Activated CD8-positive, alpha-beta memory T cell treated with anti-CD3 and anti-CD28 coated beads, Interleukin-2, amount 10 ng/mL, durations not matched to agents 7 days and 5 days (primary cell): ENCODE measurements at places on chromosomes 12 and 14. TPM values are rescaled to one million over a fixed set of nuclear protein-coding genes. Genes with fewer than 3 reads are reported as not detected.
A peak's percentile ranks its signal among the peaks of the same experiment; 100 is the strongest.

The ZFHX2 gene
- 2.7 TPM for total RNA-seq

GRCh38 chr12:98612696-98613334, 19.3 kb downstream of the SLC25A3 start:
- H3K4me3 ChIP-seq, result no peak overlapping the region
- peak overlapping the region; percentile 79 for H3K27ac ChIP-seq
- H3K4me1 ChIP-seq, result peaks cover 3% of the 10 kb centered on the region
- H3K36me3 ChIP-seq, result peaks cover 8% of the 10 kb centered on the region
- H3K27me3 ChIP-seq, result no peaks in the 10 kb centered on the region

- DNase-seq, result no peak
- no peak overlapping the region for H3K27ac ChIP-seq
- H3K27me3 ChIP-seq, result no peaks in the 10 kb centered on the region
- no peak overlapping the region for H3K4me3 ChIP-seq
- no peaks in the 10 kb centered on the region for H3K36me3 ChIP-seq
- peaks cover 6% of the 10 kb centered on the region for H3K4me1 ChIP-seq
Observed at GRCh38 chr12:22034709-22035506, 11.1 kb upstream of the CMAS start.

DNA sequence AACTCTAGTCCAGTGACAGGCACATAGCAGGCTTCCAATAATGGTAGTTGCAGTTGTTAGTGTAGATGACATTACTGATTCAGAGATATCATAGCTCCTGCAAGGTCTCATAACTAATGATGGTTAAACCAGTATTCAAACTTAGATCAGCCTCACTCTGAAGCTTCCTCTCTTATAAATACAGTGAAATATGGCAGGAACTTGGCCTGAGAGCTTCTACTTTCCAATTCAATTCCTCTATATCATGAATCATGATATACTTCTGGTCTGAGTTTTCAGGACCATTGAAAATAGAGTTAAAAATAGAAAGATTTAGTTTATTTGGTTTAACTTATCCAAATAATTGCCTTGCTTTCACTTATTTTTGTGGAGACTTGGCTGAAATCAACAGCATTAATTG, 167.5 kb upstream of the NOVA1 start:
- no peaks in the 10 kb centered on the region for H3K36me3 ChIP-seq
- DNase-seq, result no peak
- H3K4me1 ChIP-seq, result no peaks in the 10 kb centered on the region
- H3K27ac ChIP-seq, result no peak overlapping the region
- H3K4me3 ChIP-seq, result no peak overlapping the region
- H3K27me3 ChIP-seq, result no peaks in the 10 kb centered on the region

- no peak overlapping the region for H3K4me3 ChIP-seq
- no peak overlapping the region for H3K27ac ChIP-seq
- no peaks in the 10 kb centered on the region for H3K4me1 ChIP-seq
- DNase-seq, result no peak
Observed at GRCh38 chr12:111798182-111798581, 31.4 kb downstream of the ALDH2 start.

DNA sequence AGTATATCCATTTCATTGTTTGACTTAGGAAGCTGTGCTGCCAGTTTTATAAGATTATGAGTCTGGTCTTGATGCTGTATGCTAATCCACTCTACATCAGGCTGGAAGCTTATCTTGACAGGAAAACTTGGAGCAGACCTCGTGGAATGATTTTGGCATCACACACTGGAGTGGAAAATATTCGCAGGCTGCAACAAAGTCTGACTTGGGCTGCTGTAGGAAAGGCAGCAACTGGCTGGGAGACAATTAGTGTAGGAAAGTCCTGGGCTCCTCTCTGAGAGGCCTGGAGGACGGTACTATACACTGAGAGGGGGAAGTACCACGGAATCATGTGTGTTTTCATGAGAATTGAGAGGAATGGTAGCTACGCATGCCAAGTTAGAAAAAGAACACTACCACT, 383.7 kb downstream of the ETNK1 start:
- H3K4me1 ChIP-seq, result no peaks in the 10 kb centered on the region
- H3K36me3 ChIP-seq, result no peaks in the 10 kb centered on the region
- H3K4me3 ChIP-seq, result no peak overlapping the region
- no peak overlapping the region for H3K27ac ChIP-seq
- DNase-seq, result no peak
- no peaks in the 10 kb centered on the region for H3K27me3 ChIP-seq

- no peak overlapping the region for H3K27ac ChIP-seq
- H3K36me3 ChIP-seq, result no peaks in the 10 kb centered on the region
- no peak overlapping the region for H3K4me3 ChIP-seq
- H3K4me1 ChIP-seq, result no peaks in the 10 kb centered on the region
- H3K27me3 ChIP-seq, result no peaks in the 10 kb centered on the region
Observed at GRCh38 chr12:21884936-21885335, 56.3 kb downstream of the ABCC9 start.

GRCh38 chr12:62260733-62261683, 804 bp downstream of the USP15 start:
- no peaks in the 10 kb centered on the region for H3K27me3 ChIP-seq
- peak; percentile 86 for DNase-seq
- peaks cover 50% of the 10 kb centered on the region for H3K4me1 ChIP-seq

DNA sequence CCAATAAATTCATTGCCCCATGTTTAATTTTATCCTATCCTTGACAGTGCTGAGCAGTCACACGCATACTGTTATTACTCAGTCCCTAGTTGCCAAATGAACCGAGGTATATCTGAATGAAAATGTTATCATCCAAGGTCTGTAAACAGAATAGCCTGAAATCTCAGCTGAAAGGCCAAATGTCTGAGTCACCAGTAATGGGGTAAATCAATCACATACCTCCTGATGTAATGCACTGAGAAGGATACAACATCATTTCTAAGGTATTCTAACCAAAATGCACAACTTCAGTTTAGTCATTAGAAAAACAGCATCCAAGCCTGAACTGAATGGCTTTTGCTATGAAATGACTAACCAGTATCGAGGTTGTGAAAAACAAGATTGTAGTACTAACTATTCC, 228.6 kb downstream of the DPF3 start:
- H3K27me3 ChIP-seq, result peaks cover 16% of the 10 kb centered on the region
- no peak for DNase-seq
- H3K27ac ChIP-seq, result no peak overlapping the region
- H3K36me3 ChIP-seq, result peaks cover 14% of the 10 kb centered on the region
- no peak overlapping the region for H3K4me3 ChIP-seq

DNA sequence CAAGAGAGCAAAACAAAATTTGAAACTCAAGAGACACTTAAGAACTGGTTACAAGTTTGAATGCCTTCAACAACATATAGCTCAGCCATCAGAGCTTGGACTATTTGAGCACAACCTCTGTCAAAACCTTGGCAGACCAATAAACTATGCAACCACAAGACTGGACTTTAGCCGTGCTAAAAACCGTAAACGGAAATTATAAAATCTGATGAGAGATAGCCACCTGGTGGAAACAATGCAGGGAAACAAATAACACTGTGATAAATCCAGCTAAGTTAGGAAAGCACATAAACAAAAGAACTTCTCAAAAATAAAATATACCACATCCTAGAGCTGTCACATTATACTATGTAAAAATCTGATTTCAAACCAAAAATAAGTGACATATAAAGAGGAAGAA, 1074.2 kb upstream of the NOVA1 start:
- H3K27me3 ChIP-seq, result no peaks in the 10 kb centered on the region
- no peak overlapping the region for H3K4me3 ChIP-seq
- DNase-seq, result no peak
- no peaks in the 10 kb centered on the region for H3K4me1 ChIP-seq
- no peak overlapping the region for H3K27ac ChIP-seq

The PTGDR gene
- total RNA-seq, result 0.07 TPM

The CTSG gene
- not detected for total RNA-seq

The TRPV4 gene
- not detected for total RNA-seq

GRCh38 chr12:5305886-5306545, 125.9 kb upstream of the NTF3 start:
- H3K4me3 ChIP-seq, result no peak overlapping the region
- no peaks in the 10 kb centered on the region for H3K36me3 ChIP-seq
- no peaks in the 10 kb centered on the region for H3K4me1 ChIP-seq

DNA sequence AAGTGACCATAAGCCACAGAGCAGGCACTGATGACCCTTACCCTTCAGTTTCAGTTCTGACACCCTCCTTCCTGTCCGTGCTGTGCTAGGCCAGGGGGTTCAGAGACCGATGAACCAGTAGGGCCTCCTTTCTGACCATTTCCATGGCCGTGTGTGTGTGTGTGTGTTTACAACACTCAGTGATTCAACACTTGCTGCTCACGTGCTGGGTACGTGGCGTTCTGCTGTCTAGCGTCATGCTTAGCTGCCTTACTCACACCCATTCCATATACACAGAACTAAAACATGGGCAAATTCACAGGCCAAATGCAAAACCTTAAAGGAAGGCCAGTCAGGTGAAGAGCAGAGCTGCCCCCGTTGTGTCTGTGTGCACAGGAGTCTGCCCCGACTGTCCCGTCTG, 67.5 kb downstream of the DNAH10 start:
- peaks cover 25% of the 10 kb centered on the region for H3K27me3 ChIP-seq
- H3K27ac ChIP-seq, result no peak overlapping the region
- peaks cover 1% of the 10 kb centered on the region for H3K36me3 ChIP-seq

The CD4 gene
- 1.8 TPM for total RNA-seq

The SRGAP1 gene
- 0.14 TPM for total RNA-seq

DNA sequence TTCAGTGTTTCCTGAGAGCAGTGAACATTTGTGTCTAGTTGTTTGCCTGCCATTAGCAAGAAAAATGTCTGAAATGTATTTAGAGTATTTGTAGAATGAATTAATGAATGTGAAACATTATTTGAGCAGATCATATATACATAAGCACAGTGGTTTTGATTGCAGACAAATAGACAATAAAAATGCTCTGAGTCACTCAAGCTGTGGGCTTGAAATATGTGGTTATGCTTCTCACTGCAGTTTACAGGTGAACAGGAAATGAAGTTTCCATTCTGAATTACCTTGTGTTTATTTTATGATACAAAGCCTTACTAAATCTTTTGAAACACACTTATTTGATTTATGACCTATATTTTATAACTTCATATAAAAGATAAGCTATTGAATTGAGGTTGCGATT, 827.7 kb downstream of the TMTC2 start:
- no peak for DNase-seq
- H3K27ac ChIP-seq, result no peak overlapping the region
- H3K27me3 ChIP-seq, result no peaks in the 10 kb centered on the region
- no peak overlapping the region for H3K4me3 ChIP-seq
- H3K36me3 ChIP-seq, result no peaks in the 10 kb centered on the region

DNA sequence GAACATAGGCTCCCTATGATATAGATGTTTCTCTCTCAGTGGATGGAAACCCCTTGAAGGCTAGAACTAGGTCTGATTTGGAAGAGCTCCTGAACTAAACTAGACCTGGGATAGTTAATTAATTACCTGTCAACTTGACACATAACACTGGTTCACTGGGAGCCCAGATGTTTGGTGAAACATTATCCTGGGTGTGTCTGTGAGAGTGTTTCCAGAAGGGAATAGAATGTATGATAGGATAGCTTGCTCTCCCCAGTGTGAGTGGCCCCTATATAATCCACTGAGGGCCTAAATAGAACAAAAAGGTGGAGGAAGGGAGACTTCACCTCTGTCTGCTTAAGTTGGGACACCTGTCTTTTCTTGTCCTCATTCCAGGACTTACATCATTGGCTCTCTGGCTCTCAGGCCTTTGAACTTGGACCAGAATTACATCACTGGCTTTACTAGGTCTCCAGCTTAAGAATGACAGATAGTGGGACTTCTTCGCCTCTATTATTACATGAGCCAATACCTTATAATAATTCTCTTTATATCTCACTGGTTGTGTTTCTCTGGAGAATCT, 194.1 kb downstream of the KTN1 start:
- peaks cover 13% of the 10 kb centered on the region for H3K27me3 ChIP-seq
- no peaks in the 10 kb centered on the region for H3K36me3 ChIP-seq
- no peaks in the 10 kb centered on the region for H3K4me1 ChIP-seq
- no peak overlapping the region for H3K4me3 ChIP-seq
- H3K27ac ChIP-seq, result no peak overlapping the region
- no peak for DNase-seq

The WIF1 gene
- not detected for total RNA-seq

DNA sequence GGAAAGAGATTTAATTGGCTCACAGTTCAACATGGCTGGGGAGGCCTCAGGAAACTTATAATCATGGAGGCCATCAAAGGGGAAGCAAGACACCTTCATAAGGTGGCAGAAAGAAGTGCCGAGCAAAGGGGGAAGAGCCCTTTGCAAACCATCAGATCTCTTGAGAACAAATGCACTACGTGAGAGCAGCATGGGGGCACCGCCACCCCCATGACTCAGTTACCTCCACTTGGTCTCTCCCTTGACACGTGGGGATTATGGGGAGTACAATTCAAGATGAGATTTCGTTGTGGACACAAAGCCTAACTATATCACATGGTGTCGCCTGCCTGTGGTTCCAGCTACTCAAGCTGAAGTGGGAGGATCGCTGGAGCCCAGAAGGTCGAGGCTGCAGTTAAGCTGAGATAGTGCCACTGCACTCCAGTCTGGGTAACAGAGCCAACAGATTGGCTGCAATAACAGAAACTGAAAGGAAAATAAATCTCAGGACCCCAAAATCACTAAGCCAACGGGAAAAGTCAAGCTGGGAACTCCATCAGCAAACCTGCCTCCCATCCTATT, 10.0 kb upstream of the CDCA4 start:
- peaks cover 13% of the 10 kb centered on the region for H3K36me3 ChIP-seq
- no peak overlapping the region for H3K4me3 ChIP-seq
- H3K27ac ChIP-seq, result no peak overlapping the region

DNA sequence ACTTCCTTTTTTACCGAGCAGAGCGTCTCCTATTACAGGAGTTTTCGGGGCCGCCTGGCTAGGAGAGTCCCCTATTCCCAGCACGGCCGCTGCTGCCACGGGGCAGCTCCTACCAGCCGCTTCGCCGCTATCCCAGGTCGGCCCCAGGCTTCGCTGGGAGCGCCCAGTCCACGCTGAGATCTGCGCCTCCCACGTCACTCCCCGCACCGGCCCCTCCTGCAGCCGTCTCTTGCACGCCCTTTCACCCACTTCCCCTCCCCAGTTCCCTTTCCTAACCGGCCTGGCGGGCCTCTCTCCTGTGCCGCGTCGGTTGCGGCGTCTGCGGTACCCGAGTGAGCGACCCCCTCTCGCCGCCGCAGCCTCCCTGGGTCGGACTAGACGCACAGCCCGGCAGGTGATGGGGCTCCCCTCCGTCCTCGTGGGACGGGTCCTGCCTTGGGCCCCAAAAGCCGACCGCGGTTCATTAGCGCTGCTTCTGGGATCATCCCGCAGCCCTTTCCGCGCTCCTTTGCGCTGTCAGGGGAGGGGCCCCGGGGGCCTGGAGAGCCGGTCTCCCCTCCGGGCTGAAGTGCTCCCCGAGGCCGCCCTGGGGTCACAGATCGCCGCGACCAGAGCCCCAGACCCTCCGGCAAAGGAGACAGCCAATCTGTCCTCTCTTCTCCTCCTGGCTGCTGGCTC, 1318.4 kb downstream of the TMEM121 start:
- H3K4me3 ChIP-seq, result peak overlapping the region; percentile 77
- H3K27ac ChIP-seq, result peak overlapping the region; percentile 58
- no peaks in the 10 kb centered on the region for H3K36me3 ChIP-seq
- peak; percentile 68 for DNase-seq
- H3K27me3 ChIP-seq, result peaks cover 40% of the 10 kb centered on the region

The NKX2-1 gene
- not detected for total RNA-seq

- H3K27ac ChIP-seq, result no peak overlapping the region
- no peaks in the 10 kb centered on the region for H3K36me3 ChIP-seq
- peaks cover 6% of the 10 kb centered on the region for H3K4me1 ChIP-seq
- no peak for DNase-seq
Observed at GRCh38 chr14:100651999-100652508, 64.8 kb upstream of the BEGAIN start.

GRCh38 chr14:68528040-68528687, 264.7 kb downstream of the ZFP36L1 start:
- peaks cover 7% of the 10 kb centered on the region for H3K36me3 ChIP-seq
- H3K4me1 ChIP-seq, result no peaks in the 10 kb centered on the region
- DNase-seq, result no peak
